ENCODE measurements at places on chromosomes 5 and 9. TPM values are rescaled to one million over a fixed set of nuclear protein-coding genes. Genes with fewer than 3 reads are reported as not detected.

Gene CCDC112
- 9.6 TPM for total RNA-seq

Gene MOB3B
- total RNA-seq, result not detected

Gene FGFR4
- total RNA-seq, result 3.8 TPM

Gene FOXD4L3
- not detected for total RNA-seq

Gene KCNV2
- not detected for total RNA-seq

DNA sequence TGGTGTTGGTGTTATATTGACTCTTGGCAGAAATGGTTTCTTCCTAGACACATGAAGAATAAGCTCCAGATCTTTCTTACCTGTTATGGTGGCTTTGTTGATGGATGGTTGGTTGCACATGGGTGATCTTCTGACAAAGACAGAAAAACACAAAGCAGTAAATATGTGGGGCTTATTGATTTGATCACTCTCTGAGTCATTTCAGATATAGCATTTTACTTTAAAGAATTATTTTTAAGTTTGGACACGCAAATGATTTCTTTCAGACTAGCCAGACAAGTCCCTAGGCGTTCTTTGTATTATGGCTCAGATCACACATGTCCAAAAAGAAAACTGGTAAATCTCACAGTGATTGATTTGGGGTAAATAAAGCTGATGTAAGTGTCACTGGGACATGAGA is 597.6 kb downstream of the RAB3C start:
- no peak for DNase-seq
- H3K36me3 ChIP-seq, result peaks cover 3% of the 10 kb centered on the region
- no peak overlapping the region for H3K4me3 ChIP-seq

GRCh38 chr5:143114481-143114880 is 289.0 kb downstream of the NR3C1 start:
- no peaks in the 10 kb centered on the region for H3K4me1 ChIP-seq
- H3K27ac ChIP-seq, result no peak overlapping the region
- no peaks in the 10 kb centered on the region for H3K27me3 ChIP-seq
- no peak for DNase-seq
- H3K4me3 ChIP-seq, result no peak overlapping the region

- no peaks in the 10 kb centered on the region for H3K27me3 ChIP-seq
- H3K4me3 ChIP-seq, result no peak overlapping the region
- DNase-seq, result no peak
- no peaks in the 10 kb centered on the region for H3K4me1 ChIP-seq
- H3K27ac ChIP-seq, result no peak overlapping the region
Observed at GRCh38 chr5:175573493-175574269, 84.2 kb upstream of the HRH2 start.

DNA sequence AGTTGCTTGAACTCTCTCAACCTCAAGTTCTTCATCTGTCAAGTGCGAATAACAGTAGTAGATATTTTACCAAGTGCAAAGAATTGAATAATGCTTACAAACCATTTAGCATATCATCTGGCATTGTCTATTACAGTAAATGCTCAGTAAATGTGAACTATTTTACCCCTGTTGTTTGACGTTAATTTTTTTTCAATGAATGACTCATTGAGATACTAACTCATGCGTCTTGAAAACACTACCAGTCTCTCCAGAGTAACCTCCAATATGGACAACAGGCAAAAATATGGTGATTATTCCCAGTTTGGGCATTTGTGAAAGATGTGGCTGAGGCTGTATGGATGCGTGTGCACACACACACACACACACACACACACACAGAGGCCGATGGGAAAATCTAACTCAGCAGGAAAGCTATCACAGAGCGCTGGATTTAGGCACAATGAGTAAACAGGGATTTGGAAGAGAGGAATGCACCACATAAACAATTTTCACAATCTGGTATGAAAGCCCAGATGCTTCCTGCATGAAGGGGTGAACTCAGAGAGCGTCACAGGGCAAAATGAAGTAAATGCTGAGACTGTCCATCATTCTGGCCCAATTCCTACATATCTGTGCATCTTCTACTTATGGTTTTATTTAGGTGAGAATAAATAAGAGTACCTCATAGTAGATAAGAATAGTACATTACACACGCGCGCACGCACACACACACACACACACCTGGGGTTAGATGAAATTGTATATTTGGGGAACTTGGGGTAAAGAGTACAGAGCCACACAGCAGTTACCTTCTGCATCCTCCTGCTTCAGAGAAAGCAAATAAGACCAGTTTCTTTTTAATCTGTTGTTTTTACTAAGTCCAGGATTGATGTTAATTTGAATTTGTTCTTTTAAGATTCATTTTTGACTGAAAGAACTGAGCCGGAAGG is 128.7 kb downstream of the PALM2AKAP2 start:
- H3K27ac ChIP-seq, result peak overlapping the region; percentile 100
- DNase-seq, result peak; percentile 89
- no peaks in the 10 kb centered on the region for H3K27me3 ChIP-seq
- H3K36me3 ChIP-seq, result no peaks in the 10 kb centered on the region
- H3K4me1 ChIP-seq, result peaks cover 70% of the 10 kb centered on the region

DNA sequence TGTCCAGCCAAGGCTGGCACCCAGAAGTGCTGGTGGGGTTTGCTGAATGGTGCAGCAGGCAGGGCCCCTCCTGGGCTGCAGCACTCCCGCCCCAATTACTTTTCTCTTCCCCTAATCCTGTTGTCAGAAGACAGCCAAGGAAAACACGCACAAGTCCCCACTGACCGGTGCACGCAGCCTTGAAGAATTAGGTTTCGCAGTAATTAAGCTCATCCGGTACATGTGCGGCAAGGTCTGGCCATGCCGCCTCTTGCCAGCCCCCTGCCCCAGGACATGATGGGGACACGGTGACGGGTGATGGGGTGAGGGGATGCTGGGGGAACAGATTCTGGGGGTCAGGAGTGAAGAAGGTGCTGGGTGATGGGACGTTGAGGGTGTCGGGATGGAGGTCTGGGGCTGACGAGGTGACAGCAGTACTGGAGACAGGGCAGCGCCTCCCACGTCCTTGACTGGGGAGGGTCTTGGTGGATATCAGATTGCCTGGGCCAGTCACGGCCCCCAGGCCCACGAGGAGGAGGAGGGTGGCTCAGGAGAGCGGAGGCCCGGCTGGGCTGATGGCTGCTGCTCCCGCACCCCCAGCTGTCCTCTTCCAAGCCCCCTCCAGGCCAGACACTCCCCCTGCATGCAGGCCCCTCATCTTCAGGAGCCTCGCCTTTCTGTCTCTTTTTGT is 34.9 kb downstream of the BARX1 start:
- H3K36me3 ChIP-seq, result no peaks in the 10 kb centered on the region
- no peaks in the 10 kb centered on the region for H3K27me3 ChIP-seq
- no peak overlapping the region for H3K27ac ChIP-seq
- no peak overlapping the region for H3K4me3 ChIP-seq
- H3K4me1 ChIP-seq, result no peaks in the 10 kb centered on the region

- no peak overlapping the region for H3K4me3 ChIP-seq
- H3K27ac ChIP-seq, result peak overlapping the region; percentile 12
- peaks cover 3% of the 10 kb centered on the region for H3K36me3 ChIP-seq
- no peaks in the 10 kb centered on the region for H3K27me3 ChIP-seq
- peak; percentile 61 for DNase-seq
Observed at GRCh38 chr5:72156946-72157624, 49.8 kb downstream of the MAP1B start.

DNA sequence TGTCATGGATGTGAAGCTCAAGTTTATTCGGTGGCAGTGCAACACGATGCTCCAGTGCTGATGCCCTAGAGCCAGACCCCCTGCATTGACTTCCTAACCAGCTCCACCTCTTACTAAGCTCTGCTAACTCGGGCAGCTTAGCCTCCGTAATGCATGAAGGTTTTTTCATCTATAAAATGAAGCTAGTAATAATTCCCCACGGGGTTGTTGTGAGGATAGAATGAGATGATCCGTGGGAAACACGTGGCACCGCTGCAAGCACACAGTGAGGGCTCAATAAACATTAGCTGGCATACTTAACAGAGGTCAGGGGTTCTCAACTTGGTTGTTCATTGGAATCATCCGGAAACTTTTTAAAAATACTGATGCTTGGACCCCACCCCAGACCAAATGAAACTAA is 6.8 kb downstream of the ENC1 start:
- DNase-seq, result no peak
- H3K36me3 ChIP-seq, result peaks cover 25% of the 10 kb centered on the region
- no peak overlapping the region for H3K4me3 ChIP-seq

- no peak overlapping the region for H3K4me3 ChIP-seq
- H3K27ac ChIP-seq, result no peak overlapping the region
- H3K36me3 ChIP-seq, result no peaks in the 10 kb centered on the region
- H3K27me3 ChIP-seq, result no peaks in the 10 kb centered on the region
Observed at GRCh38 chr5:79578876-79579275, 33.4 kb upstream of the TENT2 start.

- H3K4me1 ChIP-seq, result no peaks in the 10 kb centered on the region
- H3K27me3 ChIP-seq, result peaks cover 4% of the 10 kb centered on the region
- no peaks in the 10 kb centered on the region for H3K36me3 ChIP-seq
- no peak for DNase-seq
Observed at GRCh38 chr5:128869970-128870369, 95.3 kb upstream of the SLC27A6 start.

DNA sequence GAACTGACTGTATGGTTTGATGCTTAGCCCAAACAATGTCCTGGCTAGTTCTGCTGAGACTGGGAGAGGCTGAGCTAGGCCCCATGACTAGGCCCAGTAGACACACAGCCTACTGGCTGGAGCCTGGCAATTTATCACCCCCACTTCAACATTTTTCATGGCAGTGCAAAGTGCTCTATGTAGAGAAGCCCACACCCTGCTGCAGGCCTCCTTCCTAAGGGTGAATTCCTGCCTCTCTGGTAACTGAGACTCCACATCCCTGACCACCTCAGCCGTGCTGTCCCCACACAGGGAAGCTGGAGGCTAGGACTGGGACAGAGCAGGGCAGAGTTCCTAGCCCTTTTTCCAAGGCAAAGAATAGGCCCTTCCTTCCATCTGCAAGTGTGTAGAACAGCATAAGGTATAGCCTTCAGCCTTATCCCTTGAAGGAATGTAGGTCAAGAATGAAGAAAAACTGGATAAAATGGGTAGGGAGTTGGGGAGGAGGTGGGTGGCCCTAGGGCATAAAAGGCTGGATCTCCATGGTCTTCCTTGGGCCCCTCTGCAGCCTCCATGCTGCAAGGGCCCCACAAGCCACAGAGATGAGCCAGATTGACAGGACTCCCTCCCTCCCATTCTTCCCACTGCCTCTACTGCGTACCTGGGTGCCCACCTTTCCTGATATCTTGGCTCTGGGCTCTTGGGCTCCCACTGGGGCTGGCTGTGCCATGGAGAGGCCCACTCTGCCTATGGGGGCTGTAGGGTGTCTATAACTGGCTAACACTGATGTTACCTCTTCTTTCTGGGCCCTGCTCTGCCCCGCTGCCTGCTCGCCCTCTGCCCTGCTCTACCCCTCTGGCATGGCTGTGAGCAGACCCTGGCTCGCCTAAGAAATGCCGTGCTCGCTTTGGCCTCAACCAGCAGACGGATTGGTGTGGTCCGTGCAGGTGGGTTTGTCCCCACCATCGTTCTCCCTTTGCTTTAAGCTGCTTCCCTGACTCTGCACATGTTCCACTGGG is 29.8 kb downstream of the TCF7 start:
- peaks cover 34% of the 10 kb centered on the region for H3K36me3 ChIP-seq
- no peak overlapping the region for H3K27ac ChIP-seq
- H3K4me1 ChIP-seq, result no peaks in the 10 kb centered on the region
- H3K27me3 ChIP-seq, result no peaks in the 10 kb centered on the region
- DNase-seq, result no peak

GRCh38 chr5:149434162-149435014 is 55.3 kb upstream of the IL17B start:
- peak; percentile 64 for DNase-seq
- H3K36me3 ChIP-seq, result no peaks in the 10 kb centered on the region
- peaks cover 14% of the 10 kb centered on the region for H3K4me1 ChIP-seq
- no peaks in the 10 kb centered on the region for H3K27me3 ChIP-seq

- H3K27ac ChIP-seq, result no peak overlapping the region
- no peaks in the 10 kb centered on the region for H3K4me1 ChIP-seq
- DNase-seq, result no peak
- no peaks in the 10 kb centered on the region for H3K36me3 ChIP-seq
Observed at GRCh38 chr5:129377504-129377903, 82.6 kb upstream of the ADAMTS19 start.

DNA sequence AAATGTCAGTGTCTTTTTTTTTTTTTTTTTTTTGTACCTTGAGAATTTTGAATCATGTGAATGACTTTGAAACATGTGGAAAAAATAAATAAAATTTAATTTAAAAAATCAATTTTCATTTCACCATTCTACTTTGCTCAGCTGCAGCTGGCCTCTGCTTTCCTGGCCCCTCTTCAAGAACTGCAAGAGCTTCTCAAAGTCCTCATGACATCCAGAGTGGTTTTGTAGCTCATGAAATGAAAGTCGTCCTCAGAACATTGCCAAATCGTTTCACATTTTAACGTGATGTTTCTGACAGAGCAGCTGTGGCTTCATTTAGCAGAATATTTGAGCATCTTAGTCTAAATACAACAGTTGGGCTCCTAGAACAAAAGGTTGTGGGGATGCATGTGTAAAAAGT is 47.9 kb upstream of the TMEM215 start:
- no peaks in the 10 kb centered on the region for H3K36me3 ChIP-seq
- H3K4me3 ChIP-seq, result no peak overlapping the region
- no peak for DNase-seq
- H3K27me3 ChIP-seq, result no peaks in the 10 kb centered on the region
- H3K4me1 ChIP-seq, result no peaks in the 10 kb centered on the region

DNA sequence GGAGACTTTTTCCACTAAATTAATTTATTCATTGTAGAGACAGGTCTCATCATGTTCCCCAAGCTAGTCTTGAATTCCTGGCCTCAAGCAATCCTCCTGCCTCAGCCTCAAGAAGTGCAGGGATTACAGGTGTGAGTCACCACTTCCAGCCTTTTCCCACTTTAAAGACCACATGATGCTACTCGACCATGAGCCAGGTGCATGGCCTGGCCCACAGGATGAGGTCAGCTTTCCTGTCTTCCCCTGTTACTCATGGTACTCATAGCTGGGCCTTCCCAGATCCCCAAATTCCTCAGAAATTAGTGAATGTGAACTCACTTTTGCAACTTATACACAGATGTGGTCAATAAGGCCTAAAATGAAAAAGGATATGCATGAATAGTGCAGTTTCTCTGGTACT is 395.9 kb downstream of the SEMA5A start:
- no peak overlapping the region for H3K4me3 ChIP-seq
- no peaks in the 10 kb centered on the region for H3K27me3 ChIP-seq
- DNase-seq, result no peak
- H3K4me1 ChIP-seq, result no peaks in the 10 kb centered on the region
- H3K27ac ChIP-seq, result no peak overlapping the region
- H3K36me3 ChIP-seq, result no peaks in the 10 kb centered on the region

- no peaks in the 10 kb centered on the region for H3K36me3 ChIP-seq
- no peak overlapping the region for H3K27ac ChIP-seq
- no peak overlapping the region for H3K4me3 ChIP-seq
Observed at GRCh38 chr5:144267961-144268513, 97.4 kb downstream of the KCTD16 start.

DNA sequence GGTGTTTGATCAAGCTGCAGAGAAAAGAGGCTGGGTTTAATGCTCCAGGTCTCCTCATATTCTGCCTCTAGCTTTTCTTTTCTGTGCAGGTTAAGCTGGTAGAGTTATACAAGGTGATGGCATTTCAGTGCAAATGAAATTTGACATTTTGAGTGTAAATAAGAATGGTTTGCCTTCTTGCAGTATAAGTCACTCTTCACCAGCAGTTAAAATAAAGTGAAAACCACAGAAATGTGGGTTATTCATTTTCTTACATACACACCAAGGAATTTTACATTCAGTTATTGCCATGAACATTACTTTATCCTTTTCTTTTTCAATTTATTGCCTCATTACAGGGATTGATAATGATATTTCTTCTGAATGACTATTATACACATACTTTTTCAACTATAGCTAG is 337.5 kb upstream of the PCSK5 start:
- H3K4me1 ChIP-seq, result no peaks in the 10 kb centered on the region
- H3K4me3 ChIP-seq, result no peak overlapping the region
- no peaks in the 10 kb centered on the region for H3K36me3 ChIP-seq
- no peak overlapping the region for H3K27ac ChIP-seq

Measured in endothelial cell of umbilical vein (primary cell).